ENCODE measurements at places on chromosomes 5 and 9. TPM values are rescaled to one million over a fixed set of nuclear protein-coding genes. Genes with fewer than 3 reads are reported as not detected.

- no peaks in the 10 kb centered on the region for H3K36me3 ChIP-seq
- no peaks in the 10 kb centered on the region for H3K4me1 ChIP-seq
- no peak overlapping the region for H3K4me3 ChIP-seq
- H3K27me3 ChIP-seq, result no peaks in the 10 kb centered on the region
Measured at GRCh38 chr5:145509336-145510136, 325.6 kb downstream of the PRELID2 start.

DNA sequence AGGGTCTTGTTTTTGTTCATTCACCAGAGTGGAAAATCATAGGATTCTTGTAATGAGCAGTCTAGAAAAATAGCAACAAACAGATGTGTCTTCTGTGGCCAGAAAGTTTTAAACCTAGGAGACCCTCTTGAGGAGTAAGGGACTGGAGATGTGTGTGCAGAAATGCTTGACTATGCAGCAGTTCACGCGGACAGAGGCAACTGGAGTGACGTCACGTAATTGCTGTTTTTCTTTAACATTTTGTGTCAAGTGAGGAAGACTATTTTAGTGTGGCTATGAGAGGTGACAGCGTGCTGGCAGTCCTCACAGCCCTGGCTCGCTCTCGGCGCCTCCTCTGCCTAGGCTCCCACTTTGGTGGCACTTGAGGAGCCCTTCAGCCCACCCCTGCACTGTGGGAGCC is 163.1 kb upstream of the PTCH1 start:
- no peak overlapping the region for H3K4me3 ChIP-seq
- no peak for DNase-seq
- H3K36me3 ChIP-seq, result no peaks in the 10 kb centered on the region
- no peaks in the 10 kb centered on the region for H3K27me3 ChIP-seq
- H3K4me1 ChIP-seq, result peaks cover 12% of the 10 kb centered on the region

DNA sequence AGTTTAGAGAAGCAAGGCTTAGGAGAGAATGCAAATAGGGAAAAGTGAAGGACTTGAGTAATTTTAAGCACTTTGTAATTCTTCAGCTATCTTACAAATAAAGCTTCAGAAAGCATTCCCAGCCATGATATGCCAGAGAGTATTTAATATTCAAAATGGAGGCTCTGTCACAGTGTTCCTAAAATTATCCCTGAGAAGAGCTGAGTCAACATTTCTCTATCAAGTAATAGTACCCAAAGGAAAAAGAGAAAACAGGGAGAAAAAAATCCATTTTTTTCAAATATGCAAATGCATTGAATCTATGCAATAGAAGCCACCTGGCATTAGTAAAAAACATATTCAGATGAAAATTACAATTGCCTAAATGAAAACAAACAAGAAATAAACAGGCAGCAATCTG is 392.6 kb upstream of the FAM174A start:
- H3K27ac ChIP-seq, result no peak overlapping the region
- no peaks in the 10 kb centered on the region for H3K27me3 ChIP-seq
- no peaks in the 10 kb centered on the region for H3K4me1 ChIP-seq
- H3K4me3 ChIP-seq, result no peak overlapping the region
- no peaks in the 10 kb centered on the region for H3K36me3 ChIP-seq
- DNase-seq, result no peak

DNA sequence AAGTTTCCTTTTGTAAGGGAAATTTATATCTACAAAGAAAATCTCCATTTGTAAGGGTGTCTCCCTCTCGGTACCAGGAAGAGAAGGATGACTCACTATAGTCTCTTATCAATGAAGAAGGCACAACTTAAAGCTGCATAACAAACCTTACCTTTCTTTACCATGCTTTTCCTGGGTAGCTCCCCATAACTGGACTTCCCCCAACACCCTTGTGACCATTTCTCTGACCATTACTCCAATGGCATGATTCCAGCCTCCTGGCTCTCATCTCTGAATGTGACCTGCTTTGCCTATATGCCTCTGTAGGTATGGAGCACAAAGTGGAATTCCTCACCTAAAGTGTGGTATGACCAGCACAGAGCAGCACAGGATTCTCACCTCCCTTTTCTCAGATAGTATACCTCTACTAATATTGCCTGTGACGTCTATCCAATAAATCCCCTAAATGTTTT is 62.8 kb downstream of the GNA14 start:
- H3K4me3 ChIP-seq, result no peak overlapping the region
- no peaks in the 10 kb centered on the region for H3K27me3 ChIP-seq
- H3K27ac ChIP-seq, result no peak overlapping the region
- no peaks in the 10 kb centered on the region for H3K4me1 ChIP-seq
- H3K36me3 ChIP-seq, result no peaks in the 10 kb centered on the region
- DNase-seq, result no peak

DNA sequence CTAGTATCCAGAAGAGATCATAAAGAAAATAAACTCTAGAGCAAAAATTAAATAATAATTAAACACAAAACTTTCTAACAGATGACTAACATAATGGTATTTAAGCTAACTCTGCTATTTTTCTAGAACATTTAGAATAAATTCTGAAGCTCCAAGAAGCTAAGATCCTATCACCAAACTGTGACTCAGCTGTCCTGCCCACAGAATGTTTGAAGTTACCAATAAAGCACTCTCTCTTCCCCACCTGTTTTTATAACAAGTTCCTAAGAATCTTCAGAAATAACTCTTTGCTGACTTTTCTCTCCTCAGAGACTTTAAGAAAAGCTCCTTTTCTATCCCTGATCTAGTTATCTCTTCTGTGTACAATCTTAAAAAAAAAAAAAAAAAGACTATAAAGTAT is 6.0 kb upstream of the EFNA5 start:
- no peak overlapping the region for H3K27ac ChIP-seq
- DNase-seq, result no peak
- peaks cover 20% of the 10 kb centered on the region for H3K4me1 ChIP-seq
- H3K36me3 ChIP-seq, result no peaks in the 10 kb centered on the region
- H3K4me3 ChIP-seq, result no peak overlapping the region
- H3K27me3 ChIP-seq, result peaks cover 17% of the 10 kb centered on the region

GRCh38 chr5:168987543-168988300 is 313.2 kb downstream of the SLIT3 start:
- peak; percentile 18 for DNase-seq
- no peaks in the 10 kb centered on the region for H3K4me1 ChIP-seq
- H3K27me3 ChIP-seq, result no peaks in the 10 kb centered on the region
- H3K27ac ChIP-seq, result no peak overlapping the region

GRCh38 chr9:99116003-99116411 is 11.1 kb downstream of the TGFBR1 start:
- no peaks in the 10 kb centered on the region for H3K36me3 ChIP-seq
- peaks cover 93% of the 10 kb centered on the region for H3K4me1 ChIP-seq
- no peak overlapping the region for H3K4me3 ChIP-seq
- no peaks in the 10 kb centered on the region for H3K27me3 ChIP-seq
- DNase-seq, result no peak
- H3K27ac ChIP-seq, result no peak overlapping the region

GRCh38 chr5:88785746-88786565 is 97.0 kb downstream of the MEF2C start:
- H3K27ac ChIP-seq, result no peak overlapping the region
- H3K4me3 ChIP-seq, result no peak overlapping the region
- no peaks in the 10 kb centered on the region for H3K27me3 ChIP-seq
- no peaks in the 10 kb centered on the region for H3K4me1 ChIP-seq
- H3K36me3 ChIP-seq, result no peaks in the 10 kb centered on the region
- DNase-seq, result no peak

GRCh38 chr9:130974697-130975096 is 34.3 kb upstream of the LAMC3 start:
- no peak for DNase-seq
- H3K4me1 ChIP-seq, result no peaks in the 10 kb centered on the region
- no peak overlapping the region for H3K4me3 ChIP-seq
- H3K27ac ChIP-seq, result no peak overlapping the region
- H3K36me3 ChIP-seq, result no peaks in the 10 kb centered on the region
- peaks cover 6% of the 10 kb centered on the region for H3K27me3 ChIP-seq

DNA sequence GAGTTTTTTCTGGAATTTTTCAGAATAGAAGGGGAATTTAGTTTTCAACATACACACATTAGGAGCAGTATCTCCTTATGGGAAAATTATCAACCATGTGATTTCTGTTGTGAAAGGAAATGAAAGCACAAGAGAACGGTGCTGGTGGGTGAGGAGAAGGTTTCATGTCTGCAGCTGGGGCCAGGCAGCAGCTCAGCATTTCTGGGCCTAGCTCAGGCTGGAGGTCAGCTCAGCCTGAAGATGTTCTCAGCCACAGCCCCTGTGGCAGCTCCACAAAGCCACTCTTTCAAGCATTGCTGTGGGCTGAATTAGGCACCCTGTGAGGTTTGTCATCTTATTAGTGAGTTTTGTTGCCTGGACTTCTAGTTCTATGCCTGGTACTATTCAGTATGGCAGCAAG is 90.3 kb downstream of the DIRAS2 start:
- H3K27me3 ChIP-seq, result no peaks in the 10 kb centered on the region
- no peaks in the 10 kb centered on the region for H3K36me3 ChIP-seq
- DNase-seq, result no peak
- no peak overlapping the region for H3K4me3 ChIP-seq

GRCh38 chr5:74034733-74035132 is 408.7 kb downstream of the ARHGEF28 start:
- DNase-seq, result no peak
- no peaks in the 10 kb centered on the region for H3K27me3 ChIP-seq
- no peak overlapping the region for H3K4me3 ChIP-seq
- H3K4me1 ChIP-seq, result no peaks in the 10 kb centered on the region

DNA sequence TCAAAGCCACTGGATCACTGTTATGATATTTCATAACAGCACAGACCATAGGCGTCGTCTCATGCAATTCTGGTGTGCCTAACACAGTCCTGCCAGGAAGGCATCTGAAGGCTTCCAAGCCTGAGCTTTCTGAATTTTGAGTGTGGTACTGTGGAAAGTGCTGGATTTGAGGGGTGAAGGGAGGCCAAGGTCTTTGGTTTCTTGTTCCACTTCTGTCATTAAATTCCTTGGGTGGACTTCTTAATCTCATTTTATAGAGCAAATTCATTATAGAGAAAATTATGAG is 441.3 kb upstream of the PIK3R1 start:
- no peaks in the 10 kb centered on the region for H3K36me3 ChIP-seq
- no peaks in the 10 kb centered on the region for H3K4me1 ChIP-seq
- no peak for DNase-seq
- H3K27me3 ChIP-seq, result no peaks in the 10 kb centered on the region
- H3K27ac ChIP-seq, result no peak overlapping the region

DNA sequence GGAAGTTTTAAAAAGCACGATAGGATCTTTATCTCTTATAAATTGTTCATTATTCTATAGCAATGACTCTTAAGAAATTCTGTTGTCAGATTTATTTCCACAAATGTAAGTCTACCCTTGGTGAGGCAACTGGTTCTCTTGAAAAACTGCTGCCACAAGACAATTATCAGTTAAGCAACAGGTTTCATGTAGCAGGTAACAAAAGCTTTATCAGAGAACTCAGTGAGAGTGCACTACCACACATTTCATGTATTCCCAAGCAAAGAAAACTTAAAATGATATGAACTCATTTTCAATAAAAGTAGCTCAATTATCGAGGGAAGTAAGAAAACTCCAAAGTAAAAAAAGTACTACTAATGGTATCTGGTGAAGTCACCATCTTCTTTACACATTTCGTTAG is 9.4 kb downstream of the NR6A1 start:
- H3K4me3 ChIP-seq, result no peak overlapping the region
- H3K4me1 ChIP-seq, result no peaks in the 10 kb centered on the region
- peaks cover 19% of the 10 kb centered on the region for H3K27me3 ChIP-seq

DNA sequence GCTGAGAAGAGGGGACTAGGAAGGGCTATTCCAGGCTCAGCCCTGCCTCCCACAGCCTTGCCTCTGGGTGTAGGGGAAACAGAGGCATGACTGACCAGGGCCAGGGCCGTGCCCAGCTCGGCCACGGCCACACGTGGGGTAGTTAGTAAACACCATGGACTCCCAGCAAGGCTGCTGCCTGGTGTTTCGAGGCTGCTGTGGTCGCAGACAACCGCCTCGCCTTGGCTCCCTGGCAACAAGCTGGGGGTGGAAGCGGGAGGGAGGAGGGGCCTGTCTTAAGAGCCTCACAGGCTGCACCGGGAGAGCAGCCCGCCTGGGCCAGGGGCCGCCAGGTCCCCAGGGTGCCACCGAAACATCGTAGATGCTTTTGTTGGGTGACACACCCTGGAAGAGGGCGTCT is 90.2 kb upstream of the CACNA1B start:
- H3K27ac ChIP-seq, result no peak overlapping the region
- DNase-seq, result no peak
- H3K4me3 ChIP-seq, result no peak overlapping the region
- no peaks in the 10 kb centered on the region for H3K27me3 ChIP-seq
- peaks cover 55% of the 10 kb centered on the region for H3K36me3 ChIP-seq

DNA sequence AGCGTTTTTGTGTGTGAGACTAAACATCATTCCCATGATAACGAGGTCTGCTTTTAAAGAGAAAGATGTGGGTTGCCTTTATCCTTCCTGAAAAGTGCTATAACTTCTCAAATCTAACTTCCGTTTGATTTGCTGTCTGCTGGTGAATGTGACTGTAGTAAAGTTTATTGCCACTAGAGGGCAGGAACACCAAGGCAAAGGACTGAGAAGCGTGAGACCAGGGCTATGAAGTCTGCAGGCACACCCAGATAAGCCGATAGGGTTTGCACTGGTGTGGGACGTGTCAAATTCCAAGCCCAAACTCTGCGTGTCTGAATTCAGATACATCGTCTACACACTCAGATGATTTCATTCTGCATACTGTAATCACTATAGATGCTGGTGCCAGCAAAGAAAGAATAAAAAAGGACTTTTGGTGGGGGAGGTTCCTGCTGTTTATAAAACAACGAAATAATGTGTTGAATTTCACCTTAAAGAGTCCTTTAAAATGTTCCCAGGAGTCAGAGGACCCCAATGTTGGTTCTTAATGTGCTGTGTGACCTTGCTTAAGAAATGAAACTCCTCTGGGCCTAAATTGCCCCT is 87.2 kb downstream of the PTTG1 start:
- peaks cover 35% of the 10 kb centered on the region for H3K4me1 ChIP-seq
- H3K27ac ChIP-seq, result no peak overlapping the region
- DNase-seq, result peak; percentile 79
- H3K4me3 ChIP-seq, result no peak overlapping the region

- no peak for DNase-seq
- H3K27me3 ChIP-seq, result no peaks in the 10 kb centered on the region
- H3K4me3 ChIP-seq, result no peak overlapping the region
- no peaks in the 10 kb centered on the region for H3K36me3 ChIP-seq
Measured at GRCh38 chr9:38445154-38446043, 21.1 kb upstream of the IGFBPL1 start.

- H3K4me1 ChIP-seq, result no peaks in the 10 kb centered on the region
- H3K4me3 ChIP-seq, result no peak overlapping the region
- H3K36me3 ChIP-seq, result no peaks in the 10 kb centered on the region
- H3K27me3 ChIP-seq, result no peaks in the 10 kb centered on the region
Measured at GRCh38 chr5:83496626-83497025, 25.1 kb downstream of the VCAN start.

- H3K36me3 ChIP-seq, result no peaks in the 10 kb centered on the region
- no peaks in the 10 kb centered on the region for H3K27me3 ChIP-seq
- H3K27ac ChIP-seq, result no peak overlapping the region
- H3K4me3 ChIP-seq, result no peak overlapping the region
- DNase-seq, result no peak
Measured at GRCh38 chr9:6664204-6664680, 18.7 kb upstream of the GLDC start.

- H3K27me3 ChIP-seq, result no peaks in the 10 kb centered on the region
- no peak overlapping the region for H3K4me3 ChIP-seq
- DNase-seq, result no peak
- no peak overlapping the region for H3K27ac ChIP-seq
- no peaks in the 10 kb centered on the region for H3K4me1 ChIP-seq
- H3K36me3 ChIP-seq, result no peaks in the 10 kb centered on the region
Measured at GRCh38 chr5:25701936-25702335, 1057.2 kb upstream of the CDH10 start.

MRPL41 gene
- total RNA-seq, result 91.6 TPM

PCDHGA11 gene
- total RNA-seq, result 0.36 TPM

DDX4 gene
- not detected for total RNA-seq

SMIM33 gene
- 1.1 TPM for total RNA-seq

LCN9 gene
- not detected for total RNA-seq

ADAMTS19 gene
- not detected for total RNA-seq

PDZD2 gene
- total RNA-seq, result 0.64 TPM

MFAP3 gene
- total RNA-seq, result 25.4 TPM

All from CD4-positive, alpha-beta memory T cell (primary cell).